ENCODE measurements at places on chromosomes 4 and X.

GRCh38 chr4:56463711-56464110 lies 3.7 kb upstream of the SRP72 start:
- no peak for DNase-seq

GRCh38 chr4:10635091-10635490 lies 49.5 kb downstream of the CLNK start:
- no peak for DNase-seq

DNA sequence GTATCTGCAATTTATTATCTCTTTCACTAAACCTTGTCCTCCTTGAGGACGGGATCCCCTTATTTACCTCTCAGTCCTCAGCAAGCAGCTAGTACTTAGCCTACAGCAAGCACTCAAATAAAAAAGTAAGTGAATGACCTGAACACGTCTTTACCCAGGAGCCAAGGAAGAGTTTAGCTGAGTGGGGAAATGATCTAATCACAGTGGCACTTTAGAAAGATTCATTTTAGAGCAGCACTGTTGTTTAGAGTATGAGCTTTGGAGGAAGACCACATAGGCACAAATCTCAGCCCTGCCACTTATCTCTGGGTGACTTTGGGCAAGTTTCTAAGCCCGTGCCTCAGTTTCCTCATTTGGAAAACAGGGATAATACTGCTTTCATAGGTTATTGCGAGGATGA lies 2.7 kb downstream of the FAM120C start:
- DNase-seq, result no peak

DNA sequence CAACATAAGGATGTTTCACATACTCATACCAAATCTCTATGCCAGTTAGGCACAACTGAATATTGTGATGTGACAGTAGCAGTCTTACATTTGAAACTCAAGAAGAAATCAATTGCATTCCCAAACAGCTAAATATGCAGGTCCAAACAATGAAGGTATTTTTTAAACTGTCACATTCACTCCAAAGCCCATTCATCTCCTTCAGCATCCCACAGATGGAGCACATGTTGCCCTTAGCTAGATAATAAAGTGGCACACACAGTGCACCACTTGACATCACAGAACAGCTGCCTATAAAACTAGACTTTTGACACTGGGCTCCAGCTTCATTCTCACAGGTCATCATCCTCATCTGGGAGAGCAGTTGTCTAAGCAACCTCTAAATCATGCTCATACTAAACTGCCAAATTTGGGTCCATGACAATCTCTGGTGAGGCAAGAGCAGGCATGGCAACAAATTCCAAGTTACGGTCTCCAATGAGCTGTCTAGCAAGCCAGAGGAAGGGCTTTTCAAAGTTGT lies 26.2 kb upstream of the ARHGEF6 start:
- no peak for DNase-seq

DNA sequence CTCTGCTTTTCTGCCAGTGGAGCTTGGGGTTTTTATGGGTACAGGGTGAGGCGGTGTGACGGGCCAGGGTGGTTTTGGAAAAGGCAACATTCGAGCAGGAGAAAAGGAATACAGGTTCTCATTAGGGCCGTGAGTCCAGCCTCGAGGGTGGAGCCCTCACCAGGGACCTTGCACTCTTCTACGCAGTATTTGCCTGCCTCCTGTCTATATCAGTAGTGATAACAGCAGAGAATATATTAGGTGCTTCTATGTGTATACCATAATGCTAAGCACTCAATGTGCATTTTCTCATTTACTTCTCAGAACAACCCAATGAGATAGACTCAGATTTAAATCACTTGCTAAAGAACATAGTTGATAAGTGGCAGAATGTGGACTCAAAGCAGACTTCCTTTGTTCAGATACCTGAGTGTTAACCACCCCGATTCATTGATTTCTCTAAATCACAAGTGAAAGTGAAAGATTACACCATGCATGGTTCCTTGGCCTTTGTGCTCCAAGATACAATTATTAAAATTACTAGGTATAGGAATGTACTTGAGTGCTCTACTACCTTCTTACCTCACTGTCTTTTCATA lies 403.9 kb downstream of the PCDH7 start:
- no peak for DNase-seq
